ENCODE measurements at places on chromosomes 5 and 9. TPM values are rescaled to one million over a fixed set of nuclear protein-coding genes. Genes with fewer than 3 reads are reported as not detected.

The PAPPA gene
- total RNA-seq, result 1.3 TPM

The TMEM171 gene
- total RNA-seq, result 0.92 TPM

The EIF4E1B gene
- not detected for total RNA-seq

The FGD3 gene
- 1.5 TPM for total RNA-seq

The RMND5B gene
- 21.9 TPM for total RNA-seq

The SCGB3A2 gene
- not detected for total RNA-seq

Data from airway epithelial cell (primary cell).